Left renal pelvis (tissue), 4 donors: ENCODE measurements at places on chromosomes 2 and 18.

GRCh38 chr2:142873831-142874287, 3.6 kb upstream of the KYNU start:
- DNase-seq = no peak

DNA sequence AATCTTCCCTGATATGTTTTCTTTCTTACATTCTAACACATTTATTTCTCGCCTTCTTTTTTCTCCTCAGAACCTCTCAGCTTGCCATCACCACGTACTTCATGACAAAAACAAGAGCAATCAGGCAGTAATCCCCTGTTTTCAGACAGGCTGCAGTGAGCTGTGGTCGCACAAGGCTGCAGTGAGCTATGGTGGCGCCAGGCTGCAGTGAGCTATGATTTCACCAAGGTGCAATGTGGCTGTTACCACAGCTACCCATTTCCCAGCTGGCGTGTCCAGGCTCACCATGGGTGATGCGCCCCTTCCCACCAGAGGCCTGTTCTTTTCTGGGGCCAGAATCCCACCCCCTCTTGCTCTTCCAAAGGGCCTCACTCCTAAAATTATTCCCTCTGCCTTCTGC, 25.8 kb downstream of the TCF23 start:
- no peak for DNase-seq

GRCh38 chr2:206031950-206032567, 53.9 kb downstream of the INO80D start:
- DNase-seq = no peak

DNA sequence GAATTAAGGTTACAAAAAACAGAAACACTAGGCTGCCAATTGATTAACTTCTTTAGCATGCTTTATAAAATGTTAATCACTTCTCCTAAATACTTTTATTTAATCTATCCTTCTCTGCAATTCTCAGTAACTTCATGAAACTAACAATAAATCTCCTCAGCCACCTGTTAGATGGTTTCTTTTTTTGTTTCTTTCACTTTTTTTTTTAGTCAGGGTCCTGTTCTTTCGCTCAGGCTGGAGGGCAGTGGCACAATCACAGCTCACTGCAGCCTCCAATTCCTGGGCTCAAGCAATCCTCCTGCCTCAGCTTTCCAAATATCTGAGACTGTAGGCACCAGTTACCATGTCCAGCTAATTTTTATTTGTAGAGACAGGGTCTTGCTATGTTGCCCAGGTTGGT, 213.4 kb upstream of the STK17B start:
- DNase-seq = no peak

- DNase-seq = peak; percentile 32
Measured at GRCh38 chr2:104434318-104434792, 419.6 kb upstream of the POU3F3 start.

DNA sequence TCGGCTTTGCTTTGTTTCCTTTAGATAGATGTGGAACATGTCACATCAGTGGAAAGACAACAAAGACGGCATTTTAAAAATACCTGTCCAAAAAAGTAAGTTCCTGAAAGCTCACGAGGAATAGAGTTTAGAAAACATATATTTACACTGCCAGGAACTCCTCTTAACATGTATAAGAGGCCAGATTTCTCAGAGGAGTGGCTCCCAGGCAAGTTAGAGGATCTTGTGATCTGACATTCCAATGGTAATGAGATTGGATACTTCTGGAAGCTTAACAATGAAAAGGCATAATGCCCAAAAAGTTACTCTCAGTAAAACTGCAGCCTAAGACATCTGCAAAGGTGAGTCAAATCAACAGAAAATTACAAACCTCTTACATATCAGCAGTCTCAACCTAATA, 77.1 kb downstream of the CYRIA start:
- no peak for DNase-seq

DNA sequence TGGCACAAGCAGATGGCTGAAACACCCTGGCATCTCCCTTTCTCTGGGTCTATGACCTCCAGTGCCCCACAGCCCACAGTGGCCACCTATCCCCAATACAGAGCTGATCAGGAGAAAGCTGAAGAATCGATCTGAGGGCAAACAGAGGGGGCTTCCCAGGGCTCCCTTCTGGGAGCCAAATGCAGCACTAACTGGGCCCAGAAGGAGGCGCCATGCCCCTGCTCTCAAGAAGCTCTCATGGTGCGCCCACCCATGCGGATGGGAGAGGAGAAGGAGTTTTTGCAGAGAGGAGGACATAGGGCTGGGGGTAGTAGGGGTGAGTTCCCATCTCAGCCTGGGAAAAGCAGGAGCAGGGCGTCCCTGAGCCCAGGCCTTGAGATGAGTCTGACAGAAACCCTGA, 787.3 kb upstream of the RAB6C start:
- DNase-seq = no peak

DNA sequence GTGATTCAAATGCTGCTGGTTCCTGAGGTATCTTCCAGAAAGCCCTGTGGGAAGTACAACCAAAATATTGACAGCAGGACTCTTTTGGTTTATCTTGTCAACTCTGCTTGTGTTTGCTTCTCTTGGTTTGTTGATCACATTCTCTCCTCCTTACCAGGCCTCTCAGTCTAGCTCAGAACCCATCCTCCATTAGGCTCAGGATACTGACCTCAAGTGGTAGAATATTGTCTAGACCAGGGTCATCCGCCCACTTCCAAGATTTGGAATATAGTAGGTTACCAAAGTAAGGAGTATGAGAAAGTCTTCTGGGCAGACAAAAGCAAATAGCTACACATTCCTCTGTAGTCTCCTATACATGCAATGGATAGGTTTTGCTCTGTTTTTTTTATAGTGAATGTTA, 56.6 kb downstream of the XIRP2 start:
- no peak for DNase-seq

DNA sequence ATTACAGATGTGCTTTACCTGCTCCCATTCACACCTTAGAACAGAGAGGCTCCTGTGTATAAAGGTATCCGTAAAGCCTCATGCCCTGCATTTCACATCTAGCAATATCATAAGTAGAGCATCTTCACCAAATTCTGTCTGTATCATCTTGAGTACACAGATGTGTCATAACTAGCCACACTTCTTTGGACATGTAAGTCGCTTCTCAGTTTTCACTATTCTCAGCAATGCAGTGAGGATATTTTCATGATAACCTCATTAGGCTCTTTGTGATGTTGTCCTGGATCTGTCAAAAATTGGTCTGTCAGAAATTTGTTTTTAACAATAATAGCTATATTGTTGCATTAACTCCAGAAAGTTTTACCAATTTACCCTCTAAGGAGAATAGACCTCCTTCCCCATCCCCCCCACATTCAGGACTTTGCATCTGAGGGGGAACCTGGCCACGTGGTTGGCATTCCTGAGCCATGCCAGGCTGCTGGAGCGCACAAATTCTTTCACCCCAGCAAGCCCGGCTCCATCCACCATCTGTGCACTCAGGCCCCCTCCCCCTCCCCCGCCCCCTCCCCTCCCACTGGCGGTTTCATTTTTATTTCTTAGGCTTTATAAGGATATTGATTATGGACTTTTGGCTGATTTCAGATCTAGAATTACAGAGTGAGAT, 34.1 kb downstream of the AGAP1 start:
- no peak for DNase-seq

- DNase-seq = no peak
Measured at GRCh38 chr2:40220177-40220925, 231.5 kb downstream of the SLC8A1 start.

- DNase-seq = no peak
Measured at GRCh38 chr18:6746386-6746960, 17.0 kb downstream of the ARHGAP28 start.

- no peak for DNase-seq
Measured at GRCh38 chr18:75782204-75782603, 354.7 kb upstream of the SMIM21 start.

GRCh38 chr2:108923736-108924579, 65.1 kb downstream of the EDAR start:
- DNase-seq = no peak

DNA sequence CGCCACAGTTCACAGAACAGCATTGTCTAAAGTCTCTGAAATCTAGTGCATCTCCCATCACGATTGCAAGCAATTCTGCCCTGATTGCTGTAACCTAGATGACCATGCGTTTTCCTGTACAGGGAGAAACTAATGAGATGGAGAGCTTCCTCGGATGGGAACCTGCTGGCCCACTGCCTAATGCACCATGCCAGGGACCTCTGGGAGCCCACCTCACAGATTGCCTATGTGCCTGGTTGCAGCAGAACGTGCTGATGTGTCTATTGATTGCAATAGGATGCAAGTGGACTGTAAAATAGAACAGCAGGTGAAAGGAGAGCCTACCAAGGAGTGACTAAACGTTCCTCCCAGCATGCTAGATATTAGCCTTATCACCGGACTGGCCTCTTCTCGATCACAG, 141.0 kb upstream of the RAB12 start:
- DNase-seq = no peak

DNA sequence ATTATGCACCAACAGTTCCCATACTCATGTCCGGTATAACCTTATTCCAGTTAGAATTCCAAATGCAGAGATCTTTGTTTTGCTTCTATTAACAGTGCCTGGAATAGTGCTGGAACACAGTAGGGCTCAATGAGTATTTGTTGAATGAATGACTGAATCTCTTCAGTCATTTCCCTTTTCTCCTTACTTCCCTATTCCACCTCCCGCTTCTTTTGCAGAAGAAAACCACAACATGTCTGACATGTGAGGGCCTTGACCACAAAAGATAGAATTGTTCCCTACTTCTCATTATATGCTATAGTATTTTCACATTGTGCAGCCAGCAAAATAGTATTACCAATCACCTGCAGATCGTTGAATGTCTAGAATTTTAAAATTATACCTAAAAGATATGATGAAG, 19.5 kb upstream of the HNRNPLL start:
- DNase-seq = no peak

DNA sequence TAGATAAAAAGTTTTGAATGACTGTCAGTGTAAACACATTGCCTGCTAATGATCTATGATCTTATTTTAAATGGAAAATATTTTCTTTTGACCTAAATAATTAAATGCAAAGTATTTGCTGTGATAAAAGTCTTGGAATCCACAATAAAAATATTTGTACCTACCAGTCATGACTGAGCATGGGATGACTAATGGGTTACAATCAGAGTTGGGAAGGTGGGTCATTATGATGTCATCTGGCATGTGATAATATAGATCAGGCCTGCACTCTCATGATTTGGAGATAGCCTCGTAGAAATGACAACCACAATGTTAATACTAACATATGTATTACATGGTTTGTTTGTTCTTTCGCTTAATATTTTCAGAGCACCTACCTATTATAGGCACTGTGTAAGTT, 848.8 kb upstream of the KLHL29 start:
- DNase-seq = no peak

GRCh38 chr2:72561621-72562318, 264.1 kb downstream of the EXOC6B start:
- DNase-seq = no peak

GRCh38 chr2:175418224-175418835, 236.8 kb upstream of the ATP5MC3 start:
- no peak for DNase-seq

GRCh38 chr2:145316496-145316895, 796.6 kb upstream of the ZEB2 start:
- no peak for DNase-seq

- DNase-seq = no peak
Measured at GRCh38 chr2:42182654-42183308, 13.6 kb downstream of the EML4 start.

DNA sequence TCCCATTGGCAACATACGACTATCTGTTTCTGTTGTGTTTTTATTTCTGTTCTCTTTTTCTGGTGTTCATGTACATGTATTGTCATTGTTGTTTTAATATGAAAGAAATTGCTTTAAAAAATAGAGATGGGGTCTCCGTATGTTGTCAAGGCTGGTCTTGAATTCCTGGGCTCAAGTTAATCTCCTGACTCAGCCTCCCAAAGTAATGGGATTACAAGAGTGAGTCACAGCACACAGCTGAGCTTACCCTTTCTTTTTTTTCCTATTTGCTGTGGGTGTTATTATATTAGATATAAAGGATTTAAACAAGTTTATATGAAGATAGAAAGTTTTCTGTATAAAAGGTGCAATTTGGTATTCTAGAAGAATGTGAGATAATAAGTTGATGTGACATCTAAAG, 554.6 kb downstream of the DSC3 start:
- no peak for DNase-seq

DNA sequence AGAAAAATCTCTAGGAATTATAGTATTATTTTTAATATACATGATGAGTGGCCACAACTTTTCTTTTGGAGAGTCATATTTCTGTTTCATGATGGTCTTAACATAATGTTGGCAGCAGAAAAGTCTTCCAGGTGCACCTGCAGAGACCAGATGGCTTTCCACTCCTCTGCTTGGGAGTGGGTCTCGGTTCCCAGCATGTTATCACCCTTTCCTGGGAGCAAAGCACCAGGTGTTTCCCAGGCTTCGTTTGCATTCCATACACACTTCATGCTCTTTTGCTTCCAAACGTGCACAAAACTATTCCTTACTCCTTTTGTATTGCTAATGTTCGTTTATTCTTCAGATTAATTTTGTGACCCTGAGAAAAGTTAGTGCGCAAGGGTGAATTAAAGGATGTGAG, 305.2 kb downstream of the CDH2 start:
- no peak for DNase-seq

DNA sequence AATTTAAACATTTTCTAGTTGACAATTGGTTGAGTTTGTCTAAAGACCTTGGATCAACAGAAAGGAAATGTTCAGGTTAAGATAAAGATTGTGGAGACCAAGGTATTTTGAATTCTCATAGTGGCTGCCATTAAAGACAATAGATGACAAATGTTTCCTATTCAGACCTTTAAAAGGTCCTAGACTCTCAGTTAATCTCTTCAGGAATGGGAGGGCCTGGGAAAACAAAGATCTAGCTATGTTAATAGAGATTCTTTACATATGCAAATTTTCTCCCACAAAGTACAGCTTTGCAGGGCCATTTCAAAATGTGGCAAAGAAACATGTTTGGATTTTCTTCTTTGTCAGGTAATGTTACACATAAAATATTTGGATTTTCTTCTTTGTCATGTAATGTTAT, 403.9 kb downstream of the SPAG16 start:
- DNase-seq = no peak

DNA sequence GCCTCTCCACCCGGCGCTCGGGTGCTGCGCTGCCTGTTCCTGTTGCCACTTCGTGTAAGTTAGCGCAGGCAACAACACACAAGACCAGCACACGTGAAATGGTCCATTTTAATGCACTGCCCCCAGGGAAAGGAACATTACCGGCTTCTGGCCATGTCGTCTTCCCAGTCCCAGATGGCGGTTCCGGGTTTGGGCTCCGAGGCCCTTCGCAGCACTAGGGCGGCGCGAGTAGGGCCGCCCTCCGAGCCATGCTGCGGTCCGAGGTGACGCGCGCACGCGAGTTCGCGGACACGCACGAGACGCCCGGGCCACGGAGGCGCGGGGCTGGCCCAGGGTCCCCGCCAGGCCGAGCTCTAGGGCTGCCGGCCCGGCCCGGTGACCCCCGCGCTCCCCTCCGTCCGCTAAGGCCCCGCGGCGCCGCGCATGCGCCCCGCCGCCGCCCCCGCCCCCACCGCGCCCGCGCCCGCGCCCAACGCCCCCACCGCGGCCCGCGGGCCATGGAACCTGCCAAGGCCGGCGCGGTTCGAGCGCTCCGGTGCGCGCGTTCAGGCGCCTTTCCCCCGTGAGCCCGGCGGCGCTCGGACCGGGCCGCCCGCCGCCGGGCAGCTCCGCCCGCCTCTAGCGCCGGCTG, 367 bp upstream of the ZNF236 start:
- DNase-seq = no peak

GRCh38 chr2:12809526-12809925, 92.8 kb downstream of the TRIB2 start:
- DNase-seq = no peak
